AG04449 (cell line): ENCODE measurements at places on chromosomes 5 and 9.

DNA sequence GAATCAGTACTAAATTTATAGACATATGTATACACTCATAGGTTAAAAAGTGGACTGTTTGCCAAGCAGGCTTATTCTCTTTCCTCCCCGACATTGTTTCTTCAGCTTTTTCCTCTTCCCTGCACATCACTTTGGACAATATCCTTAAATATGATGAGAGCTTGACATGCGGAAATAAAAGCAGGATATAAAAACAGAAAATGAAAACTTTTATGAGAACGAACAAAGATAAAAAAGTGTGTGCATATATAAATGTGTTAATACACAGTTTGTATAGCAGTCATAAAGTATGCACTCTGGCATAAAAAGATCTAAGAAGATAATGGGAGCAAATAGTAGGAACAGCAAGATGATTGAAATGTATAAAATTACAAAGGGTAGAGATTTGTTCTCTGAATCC, 86.4 kb upstream of the IFNE start:
- DNase-seq: no peak

- DNase-seq: no peak
Measured at GRCh38 chr5:94268226-94268625, 350.2 kb downstream of the KIAA0825 start.

DNA sequence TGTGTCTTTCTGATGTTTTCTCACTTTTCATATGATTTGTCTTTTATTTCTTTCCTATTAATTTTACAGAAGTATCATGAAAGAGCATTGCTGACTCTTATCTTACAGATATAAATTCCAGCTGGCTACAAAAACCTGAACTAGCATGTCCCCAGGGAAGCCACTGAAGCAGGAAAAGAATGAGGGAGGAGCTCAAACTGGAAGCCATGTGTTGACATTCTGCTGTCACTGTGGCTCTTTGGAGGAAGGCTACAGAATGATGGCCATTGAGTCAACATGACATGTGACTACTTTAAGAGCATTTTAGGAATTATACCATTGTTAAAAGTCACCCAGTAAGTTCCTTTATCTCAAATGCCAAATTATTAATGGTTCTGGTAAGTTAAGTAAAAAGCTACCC, 638.3 kb upstream of the DMAC1 start:
- DNase-seq: no peak

GRCh38 chr5:154878642-154879335, 20.4 kb downstream of the CNOT8 start:
- DNase-seq: no peak

DNA sequence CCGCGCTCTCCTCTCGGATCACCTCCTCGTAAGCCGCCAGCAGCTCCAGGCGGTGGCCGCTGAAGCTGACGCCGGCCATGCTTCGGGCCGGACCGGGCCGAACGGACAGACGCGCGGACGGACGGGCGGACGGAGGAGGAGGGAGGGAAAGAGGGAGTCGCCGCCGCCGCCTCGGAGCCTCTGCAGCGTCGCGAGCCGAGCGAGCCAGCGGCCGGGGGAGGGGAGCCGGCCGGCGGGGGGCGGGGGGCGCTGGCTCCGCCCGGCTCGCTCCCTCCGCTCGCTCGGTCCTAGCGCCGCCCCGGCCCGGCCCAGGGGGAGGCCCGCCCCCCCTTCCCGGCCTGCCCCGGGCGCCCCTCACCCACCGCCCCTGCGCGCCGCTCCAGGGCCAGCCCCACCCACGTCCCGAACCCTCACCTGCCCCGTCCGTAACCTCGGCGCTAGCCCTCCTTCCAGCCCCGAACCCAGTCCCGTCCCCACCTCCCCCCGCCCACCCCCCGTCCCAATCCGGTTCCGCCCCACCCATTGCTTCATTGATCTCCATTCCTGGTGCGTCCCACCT, at the start of gene DBN1:
DBN1 (minus strand) TSS at position 192 of the 559 bp plus-strand sequence; CDS start at position 79, 113 bp downstream.
- DNase-seq: no peak

DNA sequence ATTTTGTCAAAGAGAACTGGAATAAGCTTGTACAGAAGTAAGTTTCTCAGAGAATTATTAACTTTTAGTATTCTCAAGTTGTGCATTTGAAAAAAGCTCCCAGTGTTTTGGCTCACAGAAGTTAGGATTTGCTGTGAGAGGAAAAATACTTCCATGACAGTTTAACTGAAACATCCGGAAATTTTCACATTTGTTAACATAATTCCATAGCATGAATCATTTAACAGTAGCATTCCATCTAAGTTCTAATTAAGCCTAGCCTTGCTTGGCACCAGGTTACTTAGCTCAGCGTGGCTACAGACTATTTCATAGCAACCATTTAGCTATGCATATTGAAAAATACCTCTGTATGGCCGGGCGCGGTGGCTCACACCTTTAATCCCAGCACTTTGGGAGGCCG, 90.8 kb downstream of the LNPEP start:
- DNase-seq: peak; percentile 28

GRCh38 chr5:161094411-161094810, 242.4 kb upstream of the ATP10B start:
- no peak for DNase-seq

GRCh38 chr5:97133101-97133500, 9.3 kb downstream of the LIX1 start:
- no peak for DNase-seq

GRCh38 chr9:4421847-4422246, 68.4 kb upstream of the SLC1A1 start:
- DNase-seq: no peak

GRCh38 chr5:142221091-142221860, 103.5 kb downstream of the SPRY4 start:
- no peak for DNase-seq

DNA sequence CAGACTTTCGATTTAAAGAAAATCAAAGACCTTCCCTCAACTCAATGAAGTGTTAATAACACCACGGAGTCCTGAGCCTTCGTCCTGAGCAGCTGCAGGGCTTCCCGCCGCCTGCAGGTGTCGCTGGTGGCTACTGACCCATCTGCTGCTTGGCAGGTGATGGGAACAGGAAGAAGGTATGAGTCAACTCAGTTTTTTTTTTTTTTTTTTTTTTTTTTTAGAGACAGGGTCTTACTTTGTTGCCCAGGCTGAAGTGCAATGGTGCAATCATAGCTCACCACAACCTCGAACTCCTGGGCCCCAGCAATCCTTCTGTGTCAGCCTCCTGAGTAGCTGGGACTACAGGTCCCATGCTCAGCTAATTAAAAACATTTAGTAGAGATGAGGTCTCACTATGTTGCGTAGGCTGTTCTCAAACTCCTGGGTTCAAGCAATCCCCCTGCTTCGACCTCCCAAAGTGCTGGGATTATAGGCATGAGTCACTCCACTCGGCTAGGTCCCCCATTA, 185.7 kb upstream of the IL12B start:
- no peak for DNase-seq

- DNase-seq: no peak
Measured at GRCh38 chr5:122702524-122702875, 72.4 kb upstream of the SNX2 start.

GRCh38 chr5:98774192-98775033, 950 bp downstream of the RGMB start:
- no peak for DNase-seq

DNA sequence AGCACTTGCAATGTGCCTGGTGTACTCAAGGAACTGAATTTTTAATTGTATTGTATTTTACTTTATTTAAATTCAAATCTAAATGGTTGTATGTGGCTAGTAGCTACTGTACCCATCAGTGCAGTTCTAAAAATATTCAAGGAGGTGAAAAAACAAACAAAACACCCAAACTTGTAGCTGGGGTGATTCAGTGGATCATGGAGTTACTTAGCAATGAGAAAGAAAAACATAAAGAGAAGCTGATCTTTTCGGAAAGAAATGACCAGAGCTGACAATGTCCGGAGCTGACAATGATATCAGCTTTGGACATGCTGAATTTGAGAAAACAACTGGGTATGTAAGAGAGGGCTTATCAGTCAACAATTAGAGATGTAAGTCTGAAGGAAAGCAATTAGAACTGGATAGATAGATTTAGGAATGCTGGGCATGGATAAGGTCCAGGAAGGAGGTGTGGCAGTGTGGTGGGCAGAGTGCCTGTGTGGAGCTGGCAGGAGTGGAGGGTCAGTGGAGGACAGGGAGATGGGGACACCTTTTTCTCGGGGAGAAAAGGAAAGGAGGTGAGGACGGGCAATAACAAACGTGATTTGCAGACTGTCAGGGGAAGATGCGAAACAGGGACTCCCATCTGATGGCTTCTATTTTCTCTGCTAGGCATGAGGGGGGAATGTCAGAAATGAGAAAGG, 113.2 kb downstream of the DCP2 start:
- DNase-seq: no peak

DNA sequence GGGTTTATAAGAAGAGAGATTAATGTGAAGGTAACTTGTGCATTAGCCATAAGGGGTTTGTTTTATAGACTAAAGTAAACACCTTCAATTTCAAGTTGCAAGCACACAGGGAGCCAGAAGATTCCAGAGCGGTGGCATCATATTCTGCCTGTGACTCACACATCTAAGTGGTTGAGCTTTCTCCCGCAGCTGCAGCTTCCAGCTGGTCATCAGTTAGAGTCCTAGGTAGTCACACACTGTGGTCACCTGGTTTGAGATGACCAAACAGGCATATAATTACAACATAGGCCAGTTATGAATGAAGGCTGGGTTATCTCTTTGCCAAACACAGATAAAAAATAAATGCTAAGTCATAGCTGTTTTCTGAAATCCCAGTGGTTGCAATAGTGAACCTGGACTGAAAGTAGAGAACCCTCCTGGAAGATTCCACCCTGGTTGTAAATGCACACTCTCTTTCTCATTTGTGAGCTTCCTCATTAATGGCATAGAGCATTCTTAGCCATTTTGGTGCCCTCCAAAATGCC, 171.3 kb downstream of the GDNF start:
- peak; percentile 85 for DNase-seq

GRCh38 chr5:1514027-1514818, 9.5 kb downstream of the LPCAT1 start:
- DNase-seq: no peak

GRCh38 chr9:22992780-22993179, 546.2 kb downstream of the DMRTA1 start:
- DNase-seq: no peak

- DNase-seq: no peak
Measured at GRCh38 chr9:20526500-20527319, 95.6 kb downstream of the MLLT3 start.

- DNase-seq: no peak
Measured at GRCh38 chr9:114538241-114538640, 33.0 kb upstream of the WHRN start.

GRCh38 chr9:121464968-121465367, 34.7 kb downstream of the GGTA1 start:
- no peak for DNase-seq

GRCh38 chr5:102596113-102596512, 97.3 kb upstream of the SLCO6A1 start:
- no peak for DNase-seq

GRCh38 chr9:107739601-107740082, 250.1 kb upstream of the KLF4 start:
- DNase-seq: no peak

- DNase-seq: no peak
Measured at GRCh38 chr9:34337403-34337802, 8.0 kb downstream of the NUDT2 start.
